ENCODE measurements at places on chromosomes 7 and 10.

DNA sequence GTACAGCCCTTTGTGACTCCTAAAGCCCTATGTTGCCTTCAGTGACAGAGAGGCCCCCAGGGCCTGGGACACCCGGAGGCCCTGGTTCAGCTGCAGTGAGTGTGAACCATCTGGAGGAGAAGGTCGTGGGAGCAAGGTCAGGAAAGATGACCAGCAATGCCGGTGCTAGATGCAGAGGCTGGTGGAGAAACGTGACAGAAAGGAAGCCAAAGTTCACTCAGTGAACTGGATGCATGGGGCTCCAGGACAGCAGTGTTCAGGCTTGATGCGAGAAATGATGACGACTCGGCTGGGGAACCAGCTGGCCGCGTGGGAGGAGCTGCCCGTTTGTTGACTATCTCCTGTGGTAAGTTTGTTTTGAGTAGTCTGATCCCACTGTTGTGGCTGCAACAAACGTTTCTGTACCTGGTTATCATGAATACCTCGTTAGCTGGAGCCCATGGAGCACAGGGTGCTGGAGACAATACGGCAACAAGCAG lies 54.1 kb upstream of the MKRN1 start:
- no peak for DNase-seq

- DNase-seq = peak; percentile 38
These were observed 748 bp downstream of the PHTF2 start for GRCh38 chr7:77799078-77799964.

GRCh38 chr10:42680267-42680666 lies 41.9 kb upstream of the ZNF33B start:
- no peak for DNase-seq

DNA sequence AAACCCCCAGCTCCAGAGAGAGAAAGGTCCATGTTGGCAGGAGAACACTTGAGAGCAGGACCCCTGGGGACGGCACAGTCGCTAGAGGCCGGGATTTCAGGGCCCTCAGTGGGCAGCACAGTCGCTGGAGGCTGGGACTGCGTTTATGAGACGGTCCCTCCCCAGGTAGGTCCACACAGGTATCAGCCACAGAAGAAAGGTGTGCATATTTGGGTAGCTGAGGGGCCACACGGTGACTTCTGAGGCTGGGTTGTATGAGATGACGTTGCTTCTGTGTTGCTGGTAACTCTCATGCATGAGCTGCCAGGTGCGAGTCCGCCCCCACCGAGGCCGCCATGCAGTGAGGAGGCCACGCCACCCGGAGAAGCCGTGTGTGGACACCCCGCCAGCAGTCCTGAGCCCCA lies 56.9 kb upstream of the PPP2R2D start:
- no peak for DNase-seq

DNA sequence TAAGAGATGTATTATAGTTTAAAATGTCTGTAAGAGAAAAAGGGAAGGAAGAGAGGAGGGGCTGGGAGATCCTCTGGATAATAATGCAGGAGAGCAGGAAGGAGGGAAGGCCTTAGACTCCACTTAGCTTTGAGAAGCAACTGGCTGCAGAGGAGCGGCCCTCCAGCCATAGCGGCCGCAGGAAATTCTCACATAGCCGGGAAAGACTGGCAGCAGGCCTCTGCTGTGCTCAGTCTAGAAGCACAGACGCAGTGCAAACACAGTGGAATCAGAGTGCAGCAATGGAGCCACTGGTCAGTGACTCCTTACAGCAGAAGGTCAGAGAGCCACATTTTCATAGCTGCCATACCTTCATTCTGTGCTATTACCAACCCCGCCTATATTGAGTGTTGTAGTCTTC lies 153.3 kb downstream of the VWC2 start:
- no peak for DNase-seq

GRCh38 chr10:93438613-93439253 lies 43.4 kb downstream of the MYOF start:
- DNase-seq = peak; percentile 84

GRCh38 chr7:46206476-46207060 lies 285.5 kb upstream of the IGFBP3 start:
- peak; percentile 85 for DNase-seq
